Cerebellar nuclear complex (tissue), 1 donor: ENCODE measurements at places on chromosomes 4 and X.

DNA sequence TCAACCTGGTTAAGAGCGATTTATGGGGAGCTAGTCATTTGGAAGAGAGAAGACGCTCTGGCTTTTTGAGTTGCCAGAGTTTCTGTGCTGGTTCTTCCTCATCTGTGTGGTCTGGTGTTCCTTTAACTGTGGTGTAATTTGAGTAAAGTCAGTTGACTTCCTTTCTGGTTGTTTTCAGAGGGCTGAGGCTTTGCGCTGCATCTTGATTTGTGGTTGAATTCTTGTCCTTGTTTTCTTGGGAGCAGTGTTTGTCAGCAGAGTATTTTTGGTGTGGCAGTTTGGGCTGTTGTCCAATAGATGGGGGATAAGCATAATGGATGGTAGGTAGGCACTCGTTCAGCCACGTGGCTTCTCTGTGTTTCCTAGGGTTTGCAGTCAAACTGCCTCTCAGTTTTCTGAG is 2143.2 kb upstream of the TENM3 start:
- no peak for DNase-seq

DNA sequence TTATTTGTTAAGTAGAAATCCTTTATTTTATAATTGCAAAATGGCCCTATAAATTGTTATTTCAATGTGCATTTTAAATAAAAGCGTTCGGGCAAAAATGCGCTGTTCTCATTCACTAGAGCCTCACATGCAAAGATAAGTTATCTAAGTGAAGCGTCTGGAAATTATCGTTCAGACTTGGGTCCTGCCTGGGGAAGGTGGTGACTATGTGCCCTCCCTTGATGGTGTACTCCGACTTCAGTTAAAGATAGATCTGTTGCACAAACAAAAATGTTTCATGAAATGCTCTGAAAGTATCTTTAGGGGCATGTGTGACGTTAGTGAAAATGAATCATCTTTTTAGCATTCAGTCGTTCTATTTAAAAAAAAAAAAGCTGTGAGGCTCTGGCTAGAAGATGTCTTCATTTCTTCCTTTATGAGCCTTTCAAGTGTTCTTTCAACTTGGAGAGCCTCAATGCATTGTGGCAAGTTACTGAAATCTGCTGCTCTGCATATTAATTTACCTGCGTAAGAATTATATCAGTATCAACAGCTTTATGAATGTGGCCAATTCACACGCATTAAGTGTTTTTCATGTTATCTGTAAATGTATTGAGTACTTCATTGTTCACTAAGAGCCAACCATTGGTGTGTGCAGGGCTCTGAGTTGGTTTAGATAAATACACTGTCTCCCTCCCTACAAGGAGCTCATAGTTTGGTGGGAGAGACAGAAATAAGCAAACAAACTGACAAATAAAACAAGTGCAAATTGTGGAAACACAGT is 83.0 kb downstream of the AFF1 start:
- DNase-seq, result no peak

GRCh38 chrX:42694260-42694815 is 83.6 kb downstream of the PPP1R2C start:
- DNase-seq, result no peak

GRCh38 chr4:94410678-94411206 is 41.0 kb upstream of the PDLIM5 start:
- DNase-seq, result no peak

GRCh38 chr4:141238186-141238585 is 17.5 kb downstream of the ZNF330 start:
- DNase-seq, result no peak

DNA sequence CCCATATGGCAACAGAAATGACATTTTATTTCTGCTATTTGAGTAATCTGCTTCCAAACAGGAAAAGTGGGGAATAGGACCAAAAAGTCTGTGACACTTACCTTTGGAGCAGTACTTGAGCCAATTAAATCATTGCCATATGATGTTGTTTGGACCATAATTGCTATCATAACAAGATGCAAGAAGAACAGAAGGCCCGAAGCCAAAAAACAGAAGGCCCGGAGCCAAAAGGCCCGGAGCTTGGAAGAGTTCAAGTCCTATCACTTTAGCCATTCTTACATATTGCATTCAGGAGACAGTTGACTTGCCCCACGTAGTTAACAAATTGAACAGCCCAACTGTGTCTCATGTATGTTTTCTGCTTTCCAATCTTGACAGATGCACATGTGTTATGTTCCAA is 285.6 kb downstream of the ARHGAP24 start:
- DNase-seq, result no peak
